Effector memory CD4-positive, alpha-beta T cell (primary cell): ENCODE measurements at places on chromosomes 5 and 9.

GRCh38 chr9:35357116-35357515, 132.8 kb upstream of the RUSC2 start:
- no peak for DNase-seq

DNA sequence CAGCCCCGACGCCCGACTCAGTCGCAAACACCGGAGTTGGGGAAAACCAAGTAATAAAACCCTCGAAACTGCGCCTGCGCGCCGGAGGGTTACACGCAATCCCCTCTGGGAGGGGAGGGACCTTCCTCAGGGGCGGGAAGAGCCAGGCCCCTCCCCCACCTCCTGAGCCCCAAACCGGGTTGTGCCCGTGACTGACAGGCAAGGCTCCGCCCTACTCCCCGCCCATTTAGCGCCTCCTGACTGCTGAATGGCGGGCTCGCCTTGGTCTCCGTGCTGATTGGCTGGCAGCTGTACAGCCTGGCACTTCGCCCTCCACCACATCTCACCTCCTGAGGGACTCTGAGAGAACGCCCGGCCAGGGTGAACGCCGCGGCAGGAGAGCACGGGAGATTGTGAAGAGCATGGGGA, at the start of gene PRDM9:
Gene PRDM9, plus strand, starts transcription at position 332 of the 408 bp plus-strand sequence. CDS start 1,425 bp downstream, outside the sequence.
- no peak for DNase-seq

DNA sequence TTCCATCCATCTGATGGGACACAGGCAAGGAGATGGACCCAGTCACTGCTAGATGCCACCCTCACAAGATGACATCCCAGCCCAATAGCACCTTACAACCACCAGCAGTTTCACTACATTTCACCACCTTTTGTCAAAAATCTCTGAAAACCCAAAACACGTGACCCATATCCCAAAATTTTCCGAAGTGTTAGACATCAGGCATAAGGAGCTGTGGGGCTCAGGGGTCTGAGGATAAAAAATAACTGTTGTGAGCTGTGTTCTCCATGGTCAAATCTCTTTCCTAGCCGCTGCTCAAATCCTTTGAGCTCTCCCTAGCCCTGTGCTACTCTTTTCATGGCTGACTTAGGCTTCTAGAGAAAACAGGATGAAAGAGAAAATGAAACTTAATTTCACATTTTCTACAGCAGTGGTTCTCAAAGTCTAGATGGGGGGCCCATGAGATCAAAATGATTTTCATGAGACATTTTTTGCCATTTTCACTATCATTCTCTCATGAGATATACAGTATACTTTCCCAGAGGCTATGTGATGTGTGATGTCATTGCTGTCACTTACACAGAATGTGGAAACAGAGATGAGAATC, 40.7 kb downstream of the TIMD4 start:
- no peak for DNase-seq

GRCh38 chr9:87681271-87682061, 44.5 kb upstream of the CTSL start:
- DNase-seq: no peak

DNA sequence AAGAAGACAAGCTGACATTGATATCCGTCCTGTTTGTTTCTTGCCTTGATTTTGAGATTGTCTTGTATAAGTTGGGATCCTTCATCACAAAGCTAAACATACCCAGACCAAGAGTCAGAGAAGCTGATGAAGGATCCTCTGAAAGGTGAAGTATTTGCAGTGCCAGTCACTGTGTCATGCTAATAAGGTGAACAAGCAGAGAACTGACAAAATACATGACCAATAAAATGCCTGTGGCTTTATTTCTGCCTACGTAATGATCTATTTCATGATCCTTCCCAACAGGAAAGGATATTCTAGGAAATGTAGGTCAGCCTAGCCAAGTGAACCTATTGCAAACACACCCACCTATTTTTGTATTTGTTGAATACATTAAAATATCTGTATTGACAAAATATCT, 351.3 kb upstream of the CDH9 start:
- DNase-seq: no peak
